ENCODE measurements at places on chromosomes 6 and 20.
A peak's percentile ranks its signal among the peaks of the same experiment; 100 is the strongest.

DNA sequence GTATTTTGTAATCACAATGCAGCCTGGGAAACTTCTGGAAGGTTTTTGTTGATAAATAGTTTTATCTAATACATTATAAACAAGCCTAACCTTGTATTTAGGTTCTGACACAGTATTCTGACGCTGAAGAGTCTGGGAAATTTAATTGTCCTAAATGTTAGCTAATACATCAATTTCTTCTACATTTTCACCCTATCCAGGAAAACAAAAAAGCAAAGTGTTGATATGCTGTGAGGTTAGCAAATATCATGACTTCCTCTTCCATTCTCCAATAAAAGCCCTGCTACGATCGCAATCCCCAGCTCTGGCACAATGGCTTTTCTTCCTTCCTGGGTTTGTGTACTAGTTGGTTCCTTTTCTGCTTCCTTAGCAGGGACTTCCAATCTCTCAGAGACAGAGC, at the start of gene C6orf58:
C6orf58 (plus strand) TSS at position 301 of the 400 bp plus-strand sequence; CDS start at position 313, 12 bp downstream.
- DNase-seq: no peak

DNA sequence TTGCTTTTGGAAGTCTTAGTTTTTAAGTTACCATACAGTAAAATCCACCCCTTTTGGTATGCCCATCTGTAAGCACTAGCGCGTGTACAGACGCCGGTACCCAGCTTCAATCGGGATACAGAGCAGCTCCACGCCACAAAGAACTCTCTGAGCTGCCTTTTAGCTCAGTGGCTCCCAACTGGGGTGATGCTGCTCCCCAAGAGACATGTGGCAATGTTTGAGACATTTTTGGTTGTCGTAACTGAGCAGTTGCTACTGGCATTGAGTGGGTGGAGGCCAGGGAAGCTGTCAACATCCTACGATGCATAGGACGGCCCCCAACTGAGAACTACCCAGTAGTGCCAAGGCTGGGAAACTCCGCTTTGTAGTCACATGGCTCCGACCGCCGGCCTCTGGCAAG, 73.3 kb downstream of the BMP7 start:
- no peak for DNase-seq

DNA sequence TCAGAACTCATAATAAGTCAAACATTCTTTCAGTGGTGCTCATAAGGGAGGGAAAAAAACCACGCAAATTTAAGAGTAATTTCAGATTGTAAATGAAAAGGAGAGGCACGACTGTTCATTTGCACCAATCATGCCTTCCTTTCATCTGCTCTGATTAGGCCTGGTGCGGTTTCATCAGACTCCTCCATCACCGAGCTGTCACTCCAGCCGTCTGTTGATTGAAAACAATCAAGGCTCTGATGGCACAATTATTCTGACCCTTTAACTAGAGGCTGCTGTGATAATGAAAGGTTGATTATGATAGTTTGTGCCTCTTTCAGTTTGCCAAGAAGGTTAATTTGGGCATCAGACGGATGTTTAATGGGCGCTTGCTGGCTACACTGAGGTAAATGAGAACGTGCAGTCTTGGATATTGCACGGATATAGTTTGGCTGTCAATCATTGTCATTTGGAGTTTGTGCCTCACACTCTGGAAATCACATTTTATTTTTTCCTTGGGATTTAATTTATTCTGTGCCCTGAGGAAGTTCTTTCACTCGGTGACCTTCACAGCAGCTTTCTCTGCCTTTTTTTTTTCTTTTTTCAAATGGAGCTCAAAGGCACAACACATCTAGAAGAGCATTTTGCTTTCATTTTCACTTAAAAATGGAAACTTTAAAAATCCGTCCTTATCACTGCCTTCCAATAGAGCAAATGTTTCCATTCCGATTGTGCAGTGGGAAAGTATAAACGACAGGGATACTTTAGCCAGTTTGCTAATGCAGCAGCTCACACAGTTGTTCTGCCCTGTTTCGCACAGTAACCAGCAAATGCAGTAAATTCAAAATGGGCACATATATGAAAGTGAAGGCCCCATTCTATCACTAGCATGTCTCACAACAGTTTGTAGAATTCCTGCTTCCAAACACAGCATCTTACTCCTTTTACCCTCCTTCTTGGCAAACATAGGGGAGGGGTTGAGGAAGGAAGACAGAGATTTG, 172.8 kb downstream of the KLHL32 start:
- no peak for DNase-seq

GRCh38 chr6:37024656-37025337, 19.3 kb downstream of the FGD2 start:
- DNase-seq: peak; percentile 52

GRCh38 chr20:33450867-33451266, 7.3 kb upstream of the SNTA1 start:
- no peak for DNase-seq

- DNase-seq: no peak
Observed at GRCh38 chr20:32168184-32168910, 39.2 kb downstream of the PLAGL2 start.

DNA sequence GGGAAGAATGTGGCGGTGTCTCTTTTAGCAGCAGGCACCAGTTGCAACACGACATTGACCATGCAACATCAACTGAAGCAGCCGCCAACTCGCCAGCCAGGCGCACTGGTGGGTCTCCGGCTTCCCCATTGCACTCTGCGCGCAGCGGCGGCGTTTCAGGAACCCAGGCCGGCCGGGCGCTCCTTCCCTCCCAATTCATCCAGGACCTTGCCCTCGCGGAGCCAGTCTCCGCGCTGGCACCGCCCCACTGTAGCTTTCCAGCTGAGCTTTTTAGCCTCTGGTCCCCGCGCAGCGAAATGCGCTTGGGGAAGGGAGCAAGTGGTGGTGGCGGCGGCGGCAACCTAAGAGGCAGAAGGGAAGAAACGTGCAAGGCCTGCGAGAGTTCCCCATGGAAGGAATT, 297.9 kb upstream of the RIMS1 start:
- DNase-seq: no peak

DNA sequence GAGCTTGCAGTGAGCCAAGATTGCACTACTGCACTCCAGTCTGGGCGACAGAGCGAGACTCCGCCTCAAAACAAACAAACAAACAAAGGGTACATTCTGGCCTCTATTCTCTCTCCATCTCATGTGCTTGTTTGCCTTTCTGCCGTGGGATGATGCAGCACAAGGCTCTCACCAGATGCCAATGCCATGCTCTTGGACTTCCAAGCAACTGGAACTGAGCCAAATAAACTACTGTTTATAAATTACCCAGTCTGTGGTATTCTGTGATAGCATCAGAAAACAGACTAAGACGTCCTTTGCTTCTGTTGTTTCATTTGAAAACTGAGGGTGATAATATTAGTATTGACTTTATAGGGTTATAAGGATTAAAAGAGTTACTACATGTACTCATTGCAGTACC, 3.6 kb upstream of the BRD2 start:
- no peak for DNase-seq

DNA sequence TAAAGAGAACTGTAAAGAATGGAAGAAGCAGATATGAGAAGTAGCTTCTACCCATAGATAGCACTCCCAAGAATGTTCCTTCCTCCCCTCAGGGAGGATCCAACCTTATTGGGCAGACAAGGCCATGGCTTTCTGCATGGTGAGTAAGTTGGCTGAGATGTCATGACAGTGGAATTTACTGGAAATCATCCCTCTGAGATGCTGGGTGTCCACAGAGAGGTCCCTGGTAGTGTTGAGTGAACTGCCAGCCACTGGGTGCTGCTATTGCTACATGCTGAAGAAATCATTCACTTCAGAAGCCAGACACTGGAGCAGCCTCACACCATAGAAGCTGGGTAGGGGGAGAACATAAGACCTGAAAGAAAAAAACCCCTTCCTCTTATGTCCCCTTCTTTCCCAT, 46.4 kb upstream of the FERMT1 start:
- no peak for DNase-seq

DNA sequence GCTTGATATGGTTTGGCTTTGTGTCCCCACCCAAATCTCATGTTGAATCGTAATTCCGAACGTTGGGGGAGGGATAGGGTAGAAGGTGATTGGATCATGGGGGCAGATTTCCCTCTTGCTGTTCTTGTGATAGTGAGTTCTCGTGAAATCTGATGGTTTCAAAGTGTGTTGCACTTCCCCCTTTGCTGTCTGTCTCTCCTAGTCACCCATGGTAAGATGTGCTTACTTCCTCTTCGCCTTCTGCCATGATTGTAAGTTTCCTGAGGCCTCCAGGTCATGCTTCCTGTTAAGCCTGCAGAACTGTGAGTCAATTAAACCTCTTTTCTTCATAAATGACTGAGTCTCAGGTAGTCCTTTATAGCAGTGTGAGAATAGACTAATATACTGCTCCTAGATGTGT, 19.9 kb downstream of the PFDN4 start:
- no peak for DNase-seq

- no peak for DNase-seq
Observed at GRCh38 chr6:72869621-72870020, 247.8 kb downstream of the KCNQ5 start.

GRCh38 chr6:24504649-24505586, 10.1 kb downstream of the ALDH5A1 start:
- DNase-seq: no peak

DNA sequence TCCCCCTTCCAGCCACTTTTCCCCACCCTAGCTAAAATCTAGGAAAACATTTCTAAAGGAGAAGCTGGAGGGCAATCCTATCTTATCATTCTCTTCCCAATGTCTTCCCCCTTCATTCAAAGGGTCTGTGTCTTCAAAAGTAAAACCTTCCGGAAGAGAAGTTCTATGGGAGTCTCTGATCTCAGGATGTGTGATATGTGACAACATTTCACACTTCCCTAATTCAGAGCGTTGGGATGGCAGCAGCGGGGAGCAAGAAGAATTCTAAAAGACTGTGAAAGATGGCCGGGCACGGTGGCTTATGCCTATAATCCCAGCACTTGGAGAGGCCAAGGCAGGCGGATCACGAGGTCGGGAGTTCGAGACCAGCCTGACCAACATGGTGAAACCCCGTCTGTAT, 65.4 kb upstream of the AKIRIN2 start:
- DNase-seq: no peak

GRCh38 chr6:109962271-109962670, 15.8 kb upstream of the GPR6 start:
- DNase-seq: no peak

DNA sequence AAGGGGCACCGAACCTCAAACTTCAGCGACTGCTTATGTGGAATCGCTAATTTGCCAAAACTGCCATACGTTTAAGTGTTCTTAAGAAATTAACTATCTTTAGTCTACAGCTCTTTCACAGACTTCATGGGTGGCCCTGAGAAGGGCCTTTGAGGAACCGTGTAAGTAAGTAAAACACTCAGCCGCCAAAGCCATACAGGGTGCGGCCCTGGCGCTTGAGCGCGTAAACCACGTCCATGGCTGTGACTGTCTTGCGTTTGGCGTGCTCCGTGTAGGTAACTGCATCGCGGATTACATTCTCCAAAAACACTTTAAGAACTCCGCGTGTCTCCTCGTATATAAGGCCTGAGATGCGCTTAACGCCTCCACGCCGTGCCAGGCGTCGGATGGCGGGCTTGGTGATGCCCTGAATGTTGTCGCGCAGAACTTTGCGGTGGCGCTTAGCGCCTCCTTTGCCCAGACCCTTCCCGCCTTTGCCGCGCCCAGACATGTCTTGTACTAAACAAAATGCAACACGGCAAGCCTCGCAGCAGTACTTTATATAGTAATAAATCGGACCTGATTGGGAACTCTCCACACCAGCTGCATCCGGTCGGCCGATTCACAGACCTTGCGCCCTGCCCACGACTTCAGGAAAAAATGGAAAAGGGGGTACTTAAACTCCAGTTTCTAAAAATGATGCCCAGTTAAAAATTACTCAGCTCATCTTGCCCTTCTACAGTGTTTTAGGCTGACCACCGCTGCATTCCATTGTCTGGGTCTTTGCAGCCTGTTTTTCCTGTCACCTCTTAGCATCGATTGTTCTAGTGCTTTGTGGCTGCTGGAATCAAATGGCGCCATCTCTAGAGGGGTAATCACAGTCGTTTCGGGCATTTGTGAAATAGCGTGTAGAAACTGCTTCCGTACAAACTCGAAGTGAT, 38.9 kb downstream of the OR2B2 start:
- DNase-seq: peak; percentile 79

DNA sequence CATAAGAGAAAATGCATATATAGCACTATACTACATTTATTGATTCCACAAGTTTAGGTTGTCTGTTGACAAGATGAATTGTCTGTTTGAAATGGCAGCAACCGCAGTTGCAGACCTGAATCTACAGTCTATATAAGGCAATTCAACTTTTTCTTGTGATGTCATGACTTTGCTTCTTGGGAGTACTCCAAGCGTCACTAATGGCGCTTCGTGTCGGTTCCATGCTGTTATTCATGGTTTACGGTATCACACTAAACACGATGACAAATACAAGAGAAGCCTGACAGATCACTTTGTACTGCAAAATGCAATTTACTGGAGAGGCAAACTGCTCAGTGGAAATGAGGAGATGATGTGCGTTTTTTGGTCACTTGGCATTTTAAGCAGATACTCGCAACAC, 280.3 kb upstream of the TCF21 start:
- no peak for DNase-seq

GRCh38 chr20:9809271-9809670, 29.6 kb downstream of the PAK5 start:
- DNase-seq: no peak

DNA sequence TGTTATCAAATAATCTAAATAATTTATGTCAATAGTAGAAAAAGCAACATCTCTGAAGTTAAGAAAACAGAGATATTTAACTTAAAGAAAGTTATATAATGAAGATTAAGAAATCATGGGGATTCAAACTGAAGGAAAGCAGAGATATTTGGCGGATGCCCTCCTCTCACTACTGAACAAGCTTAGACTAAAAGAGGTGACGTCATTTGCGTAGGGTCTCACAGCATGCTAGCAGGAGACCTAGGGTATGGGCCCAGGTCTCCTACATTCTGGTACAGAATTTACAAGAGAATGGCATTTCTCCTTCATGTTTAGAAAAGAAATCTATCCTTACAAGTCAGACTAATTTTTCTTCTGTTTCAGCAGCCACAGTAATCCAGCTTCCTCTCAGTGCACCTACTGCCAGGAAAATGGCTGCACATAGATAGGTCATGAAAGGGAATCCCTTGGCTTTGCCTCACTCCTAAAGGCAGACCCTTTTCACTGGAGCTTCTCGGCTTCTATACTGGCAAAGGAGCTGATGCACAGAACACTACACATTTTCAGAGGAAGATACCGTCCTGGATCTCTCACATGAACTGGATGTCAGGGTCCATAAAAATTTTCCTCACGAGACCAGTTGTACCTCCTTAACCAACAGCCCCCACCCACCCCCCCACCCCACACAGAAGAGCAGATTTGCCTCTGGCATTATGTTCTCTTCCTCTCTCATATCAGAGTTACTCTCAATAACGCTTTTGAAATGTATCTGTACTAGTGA, 41.8 kb upstream of the DST start:
- DNase-seq: no peak

DNA sequence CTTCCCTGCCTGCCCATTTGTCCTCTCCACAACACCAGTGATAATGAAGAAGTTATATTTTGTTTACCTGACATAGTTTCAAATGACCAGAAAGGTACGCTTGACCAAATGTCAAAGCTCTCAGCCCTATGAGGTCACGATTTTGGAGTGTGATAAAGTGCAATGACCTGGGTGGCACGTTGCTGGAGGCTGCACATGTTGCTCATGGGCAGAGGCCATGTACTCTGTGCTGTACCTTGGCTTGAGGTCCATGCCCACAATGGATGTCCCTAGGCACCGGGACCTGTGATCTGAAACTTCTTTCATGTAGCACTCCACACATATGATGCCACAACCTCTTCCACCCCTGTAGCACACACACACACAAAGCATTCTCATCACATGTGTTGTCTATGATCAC, 164.0 kb upstream of the HEY2 start:
- DNase-seq: no peak

GRCh38 chr6:20744911-20745557, 210.8 kb downstream of the CDKAL1 start:
- DNase-seq: no peak
